ENCODE measurements at places on chromosomes 7 and 10.

GRCh38 chr10:33631991-33632390 lies 297.5 kb upstream of the NRP1 start:
- DNase-seq, result no peak

DNA sequence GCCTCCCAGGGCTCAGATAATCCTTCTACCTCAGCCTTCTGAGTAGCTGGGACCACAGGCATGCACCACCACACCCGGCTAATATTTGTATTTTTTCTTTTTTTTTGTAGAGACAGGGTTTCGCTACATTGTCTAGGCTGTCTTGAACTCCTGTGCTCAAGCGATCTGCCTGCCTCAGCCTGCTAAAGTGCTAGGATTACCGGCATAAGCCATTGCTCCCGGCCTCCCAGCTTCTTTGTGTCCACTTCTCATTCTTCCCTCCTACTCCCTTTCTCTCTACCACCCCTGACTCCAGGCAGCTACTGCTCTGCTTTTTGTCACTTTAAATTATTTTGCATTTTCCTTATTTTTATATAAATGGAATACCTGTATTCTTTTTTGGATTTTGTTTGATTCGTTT lies 83.4 kb downstream of the PALS2 start:
- DNase-seq, result no peak

GRCh38 chr7:69129524-69129923 lies 468.8 kb upstream of the AUTS2 start:
- DNase-seq, result no peak

DNA sequence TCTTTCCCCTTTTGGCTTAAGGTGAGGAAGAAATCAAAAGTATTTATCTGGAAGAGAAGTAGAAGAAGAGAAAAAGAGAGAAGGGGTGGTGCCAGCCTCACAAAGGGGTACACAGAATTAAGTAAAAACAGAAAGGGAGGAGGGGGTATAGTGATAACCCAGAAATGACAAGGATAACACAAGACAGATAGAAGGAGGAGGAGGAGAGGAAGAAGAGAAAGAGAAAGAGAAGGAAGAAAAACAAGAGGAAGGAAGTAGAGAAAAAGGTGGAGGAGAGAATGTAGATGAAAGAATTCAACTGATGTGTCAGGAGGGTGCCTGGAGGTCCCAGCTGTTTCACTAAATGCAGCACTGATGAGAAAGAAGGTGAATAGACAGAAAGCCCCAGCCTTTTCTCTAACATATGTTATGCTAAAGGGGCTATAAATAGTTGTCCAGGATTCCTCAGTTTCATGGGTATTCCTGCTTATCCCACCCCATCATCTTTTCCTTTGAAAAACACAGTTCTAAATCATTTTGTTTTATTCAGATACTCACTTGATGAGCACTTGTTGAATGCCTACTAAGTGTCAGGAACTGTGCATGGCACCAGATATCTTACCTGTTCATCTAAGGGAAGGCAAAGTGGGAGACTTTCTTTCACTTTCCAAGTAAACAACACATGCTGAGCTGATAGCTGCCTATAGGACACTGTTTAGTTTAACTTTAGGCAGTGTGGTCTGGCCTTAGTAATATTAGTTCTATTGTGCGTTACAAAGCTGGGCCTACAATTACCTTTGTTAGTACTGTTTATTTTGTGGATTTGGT lies 8.0 kb downstream of the SEMA3E start:
- DNase-seq, result no peak

DNA sequence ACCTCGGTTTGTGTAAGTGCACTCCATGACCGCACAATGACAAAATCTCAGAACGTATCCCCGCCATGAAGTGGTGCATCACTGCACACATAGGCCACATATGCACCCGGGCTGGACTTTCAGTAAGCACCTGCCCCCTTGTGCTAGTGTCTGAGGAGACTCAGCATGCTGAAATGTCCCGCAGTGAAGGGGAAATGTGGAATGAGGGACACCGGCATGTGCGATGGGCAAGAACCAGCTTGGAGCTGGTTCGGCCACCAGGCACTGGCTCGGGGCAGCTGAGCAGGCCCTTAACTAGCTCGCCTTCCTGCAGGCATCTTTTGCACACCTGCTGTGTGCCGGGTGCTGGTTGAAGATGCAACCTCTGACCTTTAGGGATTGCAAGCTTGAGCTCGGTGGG lies 49.8 kb upstream of the TNS3 start:
- DNase-seq, result no peak

GRCh38 chr7:99579956-99580777 lies 17.9 kb upstream of the TMEM225B start:
- peak; percentile 25 for DNase-seq

- no peak for DNase-seq
These were observed 5.5 kb upstream of the KCP start for GRCh38 chr7:128915841-128916642.

GRCh38 chr7:87144173-87144657 lies 8.0 kb upstream of the DMTF1 start:
- DNase-seq, result no peak

GRCh38 chr7:43823941-43824340 lies 45.4 kb downstream of the MRPS24 start:
- DNase-seq, result no peak

GRCh38 chr10:70123817-70124216 lies 8.8 kb downstream of the AIFM2 start:
- DNase-seq, result no peak

DNA sequence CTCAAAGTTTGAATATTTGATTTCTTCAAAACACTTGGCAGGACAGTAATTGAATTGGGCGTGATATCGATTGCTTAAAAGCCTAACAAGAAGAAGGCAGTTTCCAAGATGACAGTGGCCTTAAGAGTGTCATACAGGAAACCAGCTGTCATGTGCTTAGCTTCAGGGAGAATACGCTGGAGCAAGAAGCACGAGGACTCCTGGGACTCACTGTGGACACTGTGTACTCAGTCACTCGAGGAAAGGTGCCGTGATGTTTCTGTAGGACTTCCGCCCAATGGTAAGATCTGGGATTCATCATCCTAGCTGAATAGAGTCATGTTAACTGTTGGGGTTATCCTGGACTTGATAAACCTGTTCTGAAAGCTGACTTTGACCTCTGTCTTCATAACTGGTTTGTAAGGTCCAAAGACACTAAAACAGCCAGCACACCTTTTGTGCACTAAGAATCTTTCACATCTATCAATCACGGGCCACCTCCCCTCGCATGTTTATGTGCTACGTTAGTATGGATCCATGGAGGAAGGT lies 113.5 kb downstream of the CELF2 start:
- no peak for DNase-seq

DNA sequence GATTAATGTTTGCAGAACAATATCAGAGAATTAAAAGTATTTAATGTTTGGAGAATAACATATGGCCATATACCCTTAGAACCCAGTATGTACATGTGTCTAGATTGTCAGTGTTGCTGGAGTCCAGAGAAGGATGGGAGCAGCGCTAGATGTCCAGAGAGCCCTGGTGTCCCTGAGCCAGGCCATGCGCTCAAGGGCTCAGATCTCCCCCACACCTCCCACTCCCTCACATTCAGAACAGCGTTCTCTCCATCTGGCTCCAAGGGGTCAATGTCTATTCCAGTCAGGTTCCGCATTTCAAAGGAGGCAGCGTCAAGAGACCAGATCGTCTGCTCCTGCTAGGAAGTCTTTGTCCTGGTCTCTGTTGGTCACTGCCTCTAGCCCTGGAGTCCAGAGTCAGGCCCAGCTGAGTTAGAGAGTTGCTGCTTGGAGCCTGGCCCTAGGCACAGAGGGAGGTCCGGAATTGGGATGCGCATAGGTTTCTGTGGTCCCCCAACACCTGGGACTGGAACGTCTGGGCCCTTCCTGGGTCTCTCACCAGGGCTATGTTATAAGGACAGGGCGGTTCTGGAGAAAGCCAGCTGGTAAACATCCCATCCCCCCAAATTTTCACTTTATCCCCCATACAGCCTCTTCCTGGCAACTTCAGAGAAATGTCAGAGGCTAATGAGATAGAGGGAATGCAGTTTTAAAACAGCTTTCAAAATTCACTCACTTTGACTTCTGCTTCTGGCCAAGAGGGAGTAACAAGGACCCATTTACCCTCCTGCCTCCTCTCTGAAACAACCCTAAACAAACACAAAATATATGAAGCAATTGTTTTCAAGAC lies 6.5 kb upstream of the WDR86 start:
- no peak for DNase-seq

DNA sequence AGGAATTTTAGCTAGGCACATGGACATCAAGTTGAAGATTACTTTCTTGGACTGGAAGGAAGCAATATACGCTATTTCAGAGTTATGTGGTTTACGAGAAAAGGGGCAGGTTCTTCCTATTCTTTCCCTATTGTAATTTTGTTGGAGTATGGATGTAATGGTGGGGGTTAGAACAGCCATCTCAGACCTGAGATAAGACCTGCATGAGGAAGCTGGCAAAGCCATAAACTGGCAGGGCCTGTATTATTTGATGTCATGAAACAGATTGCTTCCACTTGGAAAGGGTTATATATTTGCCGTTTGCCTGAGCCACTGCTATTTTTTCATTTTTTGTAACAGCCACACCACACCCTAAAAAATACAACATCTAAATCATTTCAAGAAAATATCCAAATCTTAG lies 220.5 kb upstream of the MAGI2 start:
- no peak for DNase-seq

Data from activated CD8-positive, alpha-beta memory T cell treated with anti-CD3 and anti-CD28 coated beads for 4 hours (primary cell).